Suprapubic skin (tissue), 4 donors: ENCODE measurements at places on chromosomes 6 and 20.

DNA sequence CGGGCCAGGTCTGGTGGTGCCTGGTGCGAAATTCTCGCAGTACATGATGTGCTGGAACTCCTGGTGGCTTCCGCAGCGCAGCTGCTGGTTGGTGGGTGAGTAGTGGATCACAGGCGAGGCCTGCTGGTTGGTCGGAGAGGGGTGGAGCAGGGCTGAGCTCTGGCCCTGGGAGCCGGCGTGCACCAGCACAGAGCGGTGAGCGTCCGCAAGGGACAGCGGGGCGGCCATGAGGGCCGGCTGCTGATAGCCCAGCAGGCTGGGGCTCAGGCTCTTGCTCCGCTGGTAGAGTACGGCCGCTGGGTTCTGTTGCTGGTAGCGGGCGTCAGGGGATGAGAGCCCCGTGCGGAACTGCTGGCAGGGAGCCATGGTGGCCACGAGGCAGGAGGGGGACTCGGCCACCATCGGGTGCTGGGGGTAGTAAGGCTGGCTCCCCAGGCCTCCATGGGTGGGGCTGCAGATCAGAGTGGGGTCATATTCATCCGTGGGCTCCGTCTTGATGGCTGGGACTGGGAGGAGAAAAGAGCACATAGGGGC is 110.2 kb downstream of the NFATC2 start:
- no peak for DNase-seq

DNA sequence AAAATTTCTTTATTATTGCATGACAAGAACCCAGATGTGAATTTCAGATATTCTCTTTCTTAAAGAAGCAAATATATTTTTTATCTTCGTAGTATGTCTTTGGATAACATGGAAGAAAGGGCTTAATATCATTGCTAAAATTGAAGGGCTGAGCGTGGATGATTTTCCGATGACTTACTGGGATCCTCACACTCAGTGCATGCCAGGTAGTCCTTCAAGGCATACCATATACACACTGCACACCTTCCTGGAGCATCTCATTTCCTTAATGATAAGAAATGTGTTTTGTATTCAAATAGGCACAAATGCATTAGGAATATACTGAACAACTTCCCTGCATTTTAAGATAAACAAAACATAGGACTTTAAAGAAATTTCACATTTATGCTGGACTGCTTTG is 193.9 kb upstream of the MAP3K7 start:
- DNase-seq: no peak

DNA sequence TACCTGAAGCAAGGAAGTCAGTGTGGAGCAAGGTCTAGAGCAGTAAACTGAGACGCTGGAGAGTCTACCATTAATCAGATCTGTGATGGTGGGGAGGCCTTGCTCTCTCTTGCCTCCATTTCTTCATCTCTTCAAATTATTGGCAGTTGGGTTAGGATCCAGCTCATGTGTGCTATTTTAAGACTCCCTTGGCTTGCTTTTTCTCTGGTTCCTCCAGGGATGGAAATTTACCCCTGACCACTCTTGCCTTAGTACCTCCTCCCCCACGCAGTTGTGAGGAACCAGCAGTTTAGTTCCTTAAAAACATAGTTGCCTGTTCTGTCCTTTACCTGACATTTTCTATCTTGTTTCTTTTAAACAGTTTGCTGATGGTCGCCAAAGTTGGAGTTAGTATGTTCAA is 7.4 kb downstream of the TMEM14C start:
- DNase-seq: no peak

DNA sequence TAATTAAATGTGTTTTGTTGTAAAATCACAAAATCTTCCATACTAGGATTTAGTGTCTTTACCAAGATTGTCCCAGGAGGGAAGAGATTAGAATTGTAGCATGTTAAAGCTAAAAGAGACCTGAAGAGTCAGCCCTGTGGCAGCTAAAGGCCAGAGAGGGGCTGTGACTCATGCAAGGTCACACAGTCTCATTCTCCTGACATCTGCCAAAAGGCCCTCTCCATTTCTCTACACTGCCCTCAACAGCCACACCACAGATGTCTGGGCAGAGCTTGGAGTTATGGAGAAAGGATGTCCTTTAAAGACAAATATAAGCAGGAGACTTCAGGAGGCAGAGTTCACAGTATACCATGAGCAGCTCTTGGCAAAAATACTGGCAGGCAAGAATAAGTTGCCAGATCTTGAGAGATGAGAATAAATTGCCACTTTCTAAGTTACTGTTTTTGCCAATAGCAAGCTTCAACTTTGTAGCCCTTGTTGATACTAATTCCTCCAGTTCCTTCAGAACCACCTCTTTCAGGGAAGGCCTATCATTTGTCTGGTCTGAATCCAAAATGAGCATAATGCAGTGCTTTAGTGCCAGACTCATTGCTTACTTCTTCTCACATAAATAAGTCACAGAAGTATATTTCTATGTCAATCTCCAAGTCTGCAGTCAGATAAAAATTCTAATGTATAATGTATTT is 41.7 kb downstream of the AKIRIN2 start:
- DNase-seq: no peak

GRCh38 chr20:64001607-64002011 is 20.7 kb downstream of the PRPF6 start:
- no peak for DNase-seq

- DNase-seq: peak; percentile 85
Measured at GRCh38 chr6:112237595-112237994, 16.8 kb downstream of the LAMA4 start.

- no peak for DNase-seq
Measured at GRCh38 chr6:5303682-5304081, 42.4 kb downstream of the FARS2 start.

DNA sequence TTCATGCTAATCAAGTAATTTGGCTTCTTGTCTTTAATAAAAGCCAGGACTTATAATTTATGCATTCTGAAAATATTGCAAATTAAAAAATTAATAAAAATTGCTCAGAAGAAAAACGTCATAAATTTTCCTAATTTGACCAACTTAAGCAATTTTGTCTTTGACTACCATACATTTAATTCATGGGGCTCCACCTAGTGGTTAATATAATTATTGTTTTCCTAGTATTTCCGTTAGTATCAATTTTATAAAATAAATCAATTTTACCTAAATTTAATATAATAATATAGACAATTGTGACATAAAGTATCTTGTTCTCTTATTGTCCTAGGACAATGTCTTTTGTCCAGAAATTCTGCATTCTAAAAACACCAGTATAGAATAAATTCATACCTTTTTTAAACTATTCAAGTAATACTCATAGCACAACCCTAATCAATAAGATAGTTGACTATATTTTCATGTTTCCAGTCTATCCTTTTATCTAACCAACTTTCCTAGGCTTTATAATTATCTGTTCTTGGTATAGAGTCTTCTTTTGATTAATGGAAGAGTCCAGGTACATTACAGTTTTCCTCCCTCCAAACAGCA is 319.9 kb downstream of the TRDN start:
- DNase-seq: no peak

GRCh38 chr6:49549691-49550491 is 577 bp upstream of the C6orf141 start:
- no peak for DNase-seq

- DNase-seq: no peak
Measured at GRCh38 chr20:23061734-23062561, 12.5 kb upstream of the THBD start.

GRCh38 chr20:12946789-12947188 is 62.0 kb upstream of the SPTLC3 start:
- no peak for DNase-seq

DNA sequence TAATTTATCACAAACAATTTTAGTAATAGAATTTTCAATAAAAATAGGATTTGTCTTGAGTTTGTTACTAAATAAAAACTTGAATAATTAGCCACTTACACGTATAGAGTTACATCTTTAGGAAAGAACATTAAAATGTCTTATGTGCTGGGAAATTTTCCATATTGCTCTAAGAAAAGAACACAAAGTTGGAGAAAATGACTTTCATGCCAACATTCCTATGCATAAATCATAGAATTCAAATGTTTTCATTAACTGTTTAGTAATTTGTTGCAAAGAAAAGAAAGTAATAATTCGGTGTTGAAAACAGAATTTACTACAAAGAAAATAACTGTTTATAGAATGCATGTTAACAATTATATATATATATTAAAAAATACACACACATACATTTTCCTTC is 4.7 kb upstream of the TBC1D32 start:
- no peak for DNase-seq

- no peak for DNase-seq
Measured at GRCh38 chr6:5557506-5557905, 296.2 kb downstream of the FARS2 start.

DNA sequence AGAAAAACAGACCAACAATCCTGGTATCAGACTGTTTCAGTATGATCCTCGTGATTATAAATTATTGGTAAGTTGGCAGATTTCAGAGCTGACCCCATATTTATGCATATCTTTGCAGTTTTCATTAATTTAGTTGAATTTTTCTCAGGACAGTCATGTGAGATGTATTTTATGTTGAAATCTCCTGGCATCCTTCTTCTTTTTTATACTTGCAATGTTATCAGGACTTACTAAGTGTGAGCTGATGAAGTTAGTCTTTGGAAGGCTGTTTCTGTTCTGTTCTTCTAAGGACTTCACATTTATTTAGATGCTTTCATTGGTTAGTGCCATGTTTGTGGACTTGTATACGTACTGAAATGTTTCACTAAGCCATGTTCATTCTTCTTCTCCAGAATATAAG is 17.2 kb downstream of the SMPDL3A start:
- no peak for DNase-seq

DNA sequence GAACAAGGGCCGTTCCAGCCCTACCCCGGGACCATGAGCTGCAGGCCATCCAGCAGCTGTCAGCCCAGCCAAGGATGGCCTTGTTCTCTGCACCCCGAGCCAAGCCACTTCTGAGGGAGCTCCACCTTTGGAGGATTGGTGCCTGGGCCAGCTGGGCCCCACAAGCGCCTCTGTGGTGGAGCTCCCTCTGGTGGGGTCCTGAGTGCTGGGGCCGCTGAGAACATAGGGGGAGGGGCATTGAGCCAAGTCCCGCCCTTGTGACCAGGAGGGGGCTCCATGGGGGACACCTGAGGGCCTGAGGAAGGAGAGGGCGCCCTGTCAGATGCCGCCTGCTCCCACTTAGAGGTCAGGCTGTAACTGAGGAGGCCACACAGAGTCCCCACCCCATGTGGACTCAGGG is 43.2 kb downstream of the YTHDF1 start:
- DNase-seq: no peak

DNA sequence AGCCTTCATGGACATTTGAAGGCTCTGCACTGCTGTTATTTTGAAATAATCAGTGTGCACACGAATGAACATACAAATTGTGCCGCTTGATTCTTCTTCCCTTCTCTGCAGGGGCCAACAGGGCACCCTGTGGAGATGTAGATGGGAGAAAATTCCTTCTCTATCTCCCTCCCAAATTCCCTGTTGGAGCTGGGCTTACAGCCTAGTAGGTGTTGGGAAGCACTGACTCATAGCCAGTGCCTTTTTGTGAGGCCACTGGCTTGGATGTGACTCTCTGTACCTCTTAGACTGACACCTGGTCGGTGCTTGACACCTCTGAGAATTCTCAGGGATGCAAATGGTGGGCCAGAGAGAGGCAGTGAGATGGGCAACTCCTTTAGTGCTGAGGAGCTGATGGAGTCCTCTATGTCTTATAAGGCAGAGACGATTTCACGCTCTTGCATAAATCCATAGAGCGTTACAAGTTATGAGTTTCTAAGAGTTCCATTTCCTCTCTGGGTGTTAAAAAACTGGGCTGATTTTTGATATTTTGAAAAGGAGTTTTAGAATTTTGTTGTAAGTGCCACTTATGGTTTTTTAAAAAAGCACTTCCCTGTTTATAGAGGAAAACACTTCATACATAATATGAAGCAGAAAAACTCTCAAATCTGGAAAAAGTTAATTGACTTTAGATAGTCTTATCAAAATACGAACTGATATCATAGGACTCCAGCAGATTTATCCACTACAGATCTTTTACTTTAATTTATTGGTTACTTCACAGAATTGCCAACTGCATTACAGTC is 89.8 kb upstream of the MAP3K7 start:
- DNase-seq: no peak

- no peak for DNase-seq
Measured at GRCh38 chr20:14334306-14334930, 3.0 kb downstream of the FLRT3 start.

DNA sequence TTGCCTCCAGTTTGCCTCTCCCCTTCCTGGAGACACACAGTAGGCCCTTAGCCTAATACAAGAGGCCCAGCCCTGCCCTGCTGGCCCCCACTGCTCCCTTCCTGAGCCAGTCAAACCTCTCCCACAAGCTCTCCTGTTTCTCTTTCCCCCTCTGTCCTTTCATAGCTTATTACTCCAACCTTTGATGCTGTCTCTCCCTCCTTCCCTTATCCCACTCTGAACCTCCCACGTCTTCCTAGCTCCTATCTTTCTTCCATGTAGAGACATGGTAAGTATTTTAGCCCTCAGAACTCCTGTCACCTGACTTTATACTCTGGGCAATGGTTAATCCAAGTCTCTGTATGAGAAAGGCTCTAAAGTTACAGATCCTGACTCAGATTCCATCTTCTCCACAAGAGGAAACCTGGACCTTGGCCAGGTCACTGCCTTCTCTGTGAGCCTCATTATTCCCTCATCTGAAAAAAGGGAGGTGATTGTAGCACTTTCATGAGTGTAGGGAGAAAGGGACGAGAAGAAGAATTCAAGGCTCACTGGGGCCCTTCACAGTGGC is 6.7 kb downstream of the TGIF2 start:
- DNase-seq: no peak

DNA sequence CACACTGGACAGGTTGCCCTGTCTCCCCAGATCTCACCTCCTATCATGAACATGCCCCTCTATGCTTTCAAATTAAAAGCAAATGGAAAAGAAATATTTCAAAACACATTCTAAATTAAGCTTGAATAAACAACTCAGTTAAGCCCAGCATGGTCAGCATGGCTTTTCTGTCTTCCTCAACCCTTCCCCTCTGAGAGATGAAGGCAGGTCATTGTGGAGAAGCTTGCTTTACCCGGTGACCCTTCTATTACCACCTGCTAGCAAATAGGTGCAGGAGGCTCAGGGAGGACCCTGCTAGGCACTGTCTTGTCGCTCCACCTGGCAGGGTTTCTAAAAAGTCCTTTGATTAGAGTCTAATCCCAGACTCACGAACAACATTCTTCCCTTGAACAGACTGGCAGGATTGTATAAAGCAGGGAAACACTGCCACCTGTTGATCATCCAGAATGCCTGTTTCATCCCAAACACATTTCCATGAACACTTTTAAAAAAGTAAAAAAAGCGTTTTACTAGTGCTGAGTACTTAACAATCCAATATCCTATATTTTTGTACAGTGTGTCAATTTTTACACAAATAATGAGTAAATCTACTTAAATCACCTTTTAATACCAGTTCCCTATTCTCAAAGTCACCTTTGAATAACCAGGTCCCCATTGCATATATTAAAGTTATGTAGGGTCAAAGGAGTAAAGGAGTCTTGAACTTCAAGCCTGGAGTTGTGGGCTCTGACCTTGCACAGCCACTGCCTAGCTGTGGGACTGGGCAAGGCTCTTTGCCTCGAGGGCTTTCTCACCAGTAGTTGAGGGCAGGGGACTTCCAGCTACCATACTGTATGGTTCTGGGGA is 75.5 kb downstream of the GPR6 start:
- DNase-seq: no peak

GRCh38 chr6:37488476-37488875 is 11.2 kb downstream of the CCDC167 start:
- DNase-seq: no peak

- DNase-seq: no peak
Measured at GRCh38 chr6:3894590-3895311, 45.6 kb downstream of the FAM50B start.
